Dermis lymphatic vessel endothelial cell (primary cell): ENCODE measurements at places on chromosomes 4 and X. TPM values are rescaled to one million over a fixed set of nuclear protein-coding genes. Genes with fewer than 3 reads are reported as not detected.

The CXCL6 gene
- under 0.01 TPM in 1 of 2 replicates, not detected in the other for total RNA-seq

The GLUD2 gene
- total RNA-seq, result 0.43 and 0.87 TPM in 2 replicates

The CMC4 gene
- total RNA-seq, result 9.4 and 10.7 TPM in 2 replicates

The KLF8 gene
- total RNA-seq, result 0.11 and 0.26 TPM in 2 replicates

The OTUD6A gene
- total RNA-seq, result not detected in 2 replicates

The RAB28 gene
- 12.1 and 12.9 TPM in 2 replicates for total RNA-seq

The ITGB1BP2 gene
- 0.33 and 0.77 TPM in 2 replicates for total RNA-seq

The CT47B1 gene
- not detected in 2 replicates for total RNA-seq
